Effector memory CD8-positive, alpha-beta T cell (primary cell): ENCODE measurements at places on chromosomes 13 and 19.

GRCh38 chr13:100536643-100537180 is 51.9 kb downstream of the GGACT start:
- no peak for DNase-seq

DNA sequence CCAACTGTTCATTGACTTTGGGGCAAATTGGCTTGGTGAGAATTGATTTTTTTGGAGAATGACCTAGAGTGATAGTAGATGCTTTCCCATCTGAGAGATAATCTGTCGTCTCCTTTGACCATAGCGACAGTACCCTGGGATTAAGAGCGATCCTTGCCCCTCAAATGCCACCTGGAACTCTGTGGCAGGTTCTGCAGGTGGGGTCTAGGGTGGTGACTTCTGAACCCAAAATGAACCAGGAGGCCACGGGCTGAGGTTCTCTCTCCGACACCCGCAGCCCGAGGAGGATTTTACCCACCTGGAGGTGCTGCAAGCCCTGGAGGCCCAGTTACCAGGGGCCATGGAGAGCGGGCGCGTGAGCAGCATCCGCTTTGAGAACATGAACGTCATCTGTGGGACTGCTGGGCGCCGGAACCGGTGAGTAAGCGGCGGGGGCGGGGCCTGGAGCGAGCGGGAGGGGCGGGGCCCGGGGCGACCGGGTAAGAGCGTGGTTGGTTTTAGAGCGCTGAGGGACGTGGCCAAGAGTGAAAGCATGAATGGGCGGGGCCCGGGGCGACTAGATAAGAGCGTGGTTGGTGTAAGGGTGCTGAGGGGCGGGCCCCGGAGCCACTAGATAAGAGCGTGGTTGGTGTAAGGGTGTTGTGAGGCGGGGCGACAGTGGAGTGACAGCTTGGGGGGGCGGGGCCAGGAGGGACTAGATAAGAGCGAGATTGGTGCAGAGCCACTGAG is 8.6 kb downstream of the C19orf81 start:
- peak; percentile 29 for DNase-seq

DNA sequence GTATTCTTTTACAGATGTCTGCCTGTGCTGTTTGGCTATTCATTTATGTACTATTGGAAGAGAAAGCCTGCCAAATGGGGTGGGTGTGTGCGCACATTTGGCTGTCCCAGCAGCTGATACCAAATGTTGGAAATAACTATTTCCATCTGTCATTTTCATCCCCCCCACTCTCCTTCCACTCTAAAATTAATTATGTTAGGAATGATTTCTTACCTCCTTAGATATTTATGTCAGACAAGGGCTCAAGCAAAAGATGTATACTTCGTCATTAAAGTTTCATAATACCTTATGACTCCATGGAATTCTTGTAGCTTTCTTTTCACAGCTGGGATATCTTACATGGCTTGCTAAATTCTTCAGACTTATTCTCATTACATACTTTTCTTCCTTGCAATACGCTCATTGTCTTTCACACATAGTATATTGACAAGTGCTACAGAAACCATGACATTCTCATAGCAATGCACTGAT is 18.6 kb downstream of the ITM2B start:
- no peak for DNase-seq

GRCh38 chr13:48126944-48127830 is 32.3 kb upstream of the MED4 start:
- peak; percentile 28 for DNase-seq

DNA sequence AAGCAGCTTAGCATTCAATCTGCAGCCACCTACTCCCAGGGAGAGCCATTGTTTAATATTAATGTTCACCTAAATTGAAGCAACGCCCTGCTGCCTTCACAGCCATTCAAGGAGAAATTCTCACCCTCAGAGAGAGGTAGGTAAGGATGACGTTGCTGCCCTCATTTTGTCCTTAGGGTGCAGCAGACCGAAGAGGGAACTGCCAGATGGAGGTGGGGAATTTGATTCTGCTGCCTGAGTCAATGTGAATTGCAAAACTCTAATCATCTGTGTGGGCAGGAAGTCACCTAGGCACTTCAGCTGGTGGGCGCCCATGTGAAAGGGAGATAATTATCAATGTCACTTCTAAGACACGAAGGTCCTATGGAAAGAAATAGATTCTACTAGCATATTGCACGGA is 503.4 kb downstream of the TBC1D4 start:
- no peak for DNase-seq
